Left ventricle myocardium superior (tissue), 1 donor: ENCODE measurements at places on chromosomes 7 and 10.

- peak; percentile 55 for DNase-seq
Observed at GRCh38 chr10:73017955-73018480, 63.4 kb upstream of the PLA2G12B start.

DNA sequence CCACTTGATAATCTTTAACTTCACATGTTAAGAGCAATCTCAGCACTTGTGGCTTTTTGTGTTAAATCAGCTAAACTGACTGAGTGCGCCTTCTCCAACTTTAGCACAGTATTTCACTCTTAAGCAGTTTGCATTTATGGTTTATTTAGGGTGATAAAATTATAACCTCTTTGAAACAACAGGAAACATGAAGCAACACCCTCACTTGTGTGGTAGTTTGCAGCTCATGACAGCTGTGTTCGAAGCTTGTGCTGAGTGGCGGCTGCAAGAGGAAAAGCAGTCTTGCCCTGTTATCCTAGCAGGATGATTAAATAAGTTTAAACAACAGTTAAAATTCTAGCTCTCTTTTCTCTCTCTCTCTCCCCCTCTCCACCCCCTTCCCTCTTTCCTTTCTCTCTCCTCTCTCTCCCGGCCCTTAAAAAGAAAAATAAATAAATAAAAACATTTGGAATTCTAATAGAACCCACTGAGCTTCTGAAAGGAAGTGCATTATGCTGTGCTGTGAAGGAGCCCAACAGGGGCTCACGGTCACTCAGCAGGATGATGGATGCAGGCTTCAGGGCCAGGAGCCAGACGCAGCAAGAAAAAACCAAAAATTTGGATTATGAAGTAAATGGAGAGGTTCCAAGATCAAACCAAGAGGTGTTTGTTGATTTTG lies 25.2 kb downstream of the OGDH start:
- DNase-seq, result no peak

- no peak for DNase-seq
Observed at GRCh38 chr10:15433850-15434537, 62.9 kb upstream of the FAM171A1 start.

DNA sequence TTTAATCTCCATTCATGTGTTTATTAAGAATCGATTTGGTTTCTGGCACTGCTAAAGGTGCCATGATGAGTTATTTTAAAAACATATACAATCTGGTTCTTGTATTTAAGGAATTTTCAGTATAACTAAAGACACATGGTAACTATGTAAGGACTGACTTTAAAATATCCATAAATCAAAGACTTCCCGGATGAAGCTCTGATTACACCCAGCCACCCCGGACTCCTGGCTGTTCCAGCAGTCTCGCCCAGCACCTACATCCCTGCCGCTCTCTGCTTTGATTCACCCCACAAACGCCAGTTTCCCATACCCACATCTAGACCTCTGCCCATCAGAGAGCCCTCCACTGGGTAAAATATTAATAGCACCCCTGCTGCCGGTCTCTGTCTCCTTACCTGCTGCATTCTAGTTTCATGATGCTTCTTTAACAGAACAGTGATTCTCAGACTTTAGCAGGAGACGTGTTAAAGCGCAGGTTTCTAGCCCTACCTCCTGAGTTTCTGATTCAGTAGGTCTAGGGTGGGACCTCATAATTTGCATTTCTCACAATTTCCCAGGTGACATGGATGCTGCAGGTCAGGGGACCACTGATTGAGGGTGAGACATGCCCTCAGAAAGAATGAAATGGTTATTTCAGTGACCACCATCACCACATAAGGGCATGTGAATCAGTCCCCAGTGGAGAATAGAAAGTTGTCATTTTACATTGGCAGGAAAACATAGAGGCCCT lies 185.7 kb downstream of the KIAA1217 start:
- no peak for DNase-seq

DNA sequence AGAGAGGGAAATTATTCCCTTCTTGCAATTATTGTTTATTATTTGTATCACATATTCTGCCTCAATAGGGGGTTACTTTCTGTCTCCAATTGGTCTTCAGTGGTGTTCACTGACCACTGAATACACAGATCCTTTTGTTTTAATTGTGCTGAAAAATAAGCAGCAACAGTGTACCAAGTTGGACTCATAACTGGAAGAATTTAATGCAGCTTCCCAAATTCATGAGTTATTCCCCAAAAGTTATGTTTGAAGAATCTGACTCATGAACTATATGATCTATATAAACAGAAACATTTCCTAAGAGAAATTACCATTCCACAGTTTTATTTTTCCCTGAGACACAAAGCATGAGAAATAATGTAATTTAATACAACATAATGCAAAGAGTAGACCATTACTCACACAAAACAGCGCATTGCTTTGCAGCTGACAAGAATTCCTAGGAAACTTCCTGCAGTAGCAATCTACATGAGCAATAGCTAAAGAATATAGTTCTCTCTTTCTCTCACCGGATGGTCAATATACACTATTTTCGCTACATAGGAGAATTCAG lies 479.2 kb downstream of the HTR7 start:
- DNase-seq, result no peak

DNA sequence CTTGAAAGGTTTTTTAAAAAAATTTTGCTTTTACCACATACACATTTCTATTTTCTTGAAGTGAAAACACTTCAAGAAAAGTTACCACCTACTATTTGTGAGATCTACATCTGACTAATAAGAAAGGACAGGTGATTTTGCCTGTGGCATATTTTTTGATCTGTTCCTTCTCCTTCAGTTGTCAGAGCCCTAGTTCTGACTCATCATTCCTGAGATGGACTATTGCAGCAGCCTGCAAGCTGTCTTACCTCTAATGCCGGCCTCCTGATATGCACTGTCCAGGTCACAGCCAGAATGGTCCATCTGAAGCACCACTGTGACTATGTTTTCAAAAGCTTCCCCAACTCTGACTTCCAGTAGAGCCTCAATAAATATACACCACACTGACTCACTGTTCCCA lies 28.2 kb upstream of the ANK3 start:
- no peak for DNase-seq
